ENCODE measurements at places on chromosomes 1 and 21.

GRCh38 chr1:173302890-173303829 lies 96.0 kb upstream of the TNFSF4 start:
- no peaks in the 10 kb centered on the region for H3K36me3 ChIP-seq
- no peak overlapping the region for H3K27ac ChIP-seq

- H3K36me3 ChIP-seq, result no peaks in the 10 kb centered on the region
- no peaks in the 10 kb centered on the region for H3K4me1 ChIP-seq
- DNase-seq, result no peak
- H3K4me3 ChIP-seq, result no peak within 1 kb of the TSS
- no peak within 1 kb of the TSS for H3K27ac ChIP-seq
Measured at GRCh38 chr1:206921772-206922265, at the start of gene FCMR. FCMR (minus strand) TSS chr1:206921941; CDS start chr1:206921854, 87 bp downstream.

GRCh38 chr1:25657121-25657882 lies 40.7 kb downstream of the MAN1C1 start:
- H3K36me3 ChIP-seq, result no peaks in the 10 kb centered on the region
- H3K4me1 ChIP-seq, result no peaks in the 10 kb centered on the region
- DNase-seq, result no peak
- H3K27me3 ChIP-seq, result peaks cover 20% of the 10 kb centered on the region

- no peaks in the 10 kb centered on the region for H3K27me3 ChIP-seq
- H3K36me3 ChIP-seq, result no peaks in the 10 kb centered on the region
- H3K4me3 ChIP-seq, result peak overlapping the region; percentile 11
- peak overlapping the region; percentile 11 for H3K27ac ChIP-seq
Measured at GRCh38 chr1:240538776-240539430, 73.1 kb downstream of the GREM2 start.

- H3K4me1 ChIP-seq, result peaks cover 28% of the 10 kb centered on the region
- peak overlapping the region; percentile 54 for H3K27ac ChIP-seq
- peaks cover 6% of the 10 kb centered on the region for H3K36me3 ChIP-seq
Measured at GRCh38 chr1:39213511-39214002, 9.1 kb downstream of the MACF1 start.

DNA sequence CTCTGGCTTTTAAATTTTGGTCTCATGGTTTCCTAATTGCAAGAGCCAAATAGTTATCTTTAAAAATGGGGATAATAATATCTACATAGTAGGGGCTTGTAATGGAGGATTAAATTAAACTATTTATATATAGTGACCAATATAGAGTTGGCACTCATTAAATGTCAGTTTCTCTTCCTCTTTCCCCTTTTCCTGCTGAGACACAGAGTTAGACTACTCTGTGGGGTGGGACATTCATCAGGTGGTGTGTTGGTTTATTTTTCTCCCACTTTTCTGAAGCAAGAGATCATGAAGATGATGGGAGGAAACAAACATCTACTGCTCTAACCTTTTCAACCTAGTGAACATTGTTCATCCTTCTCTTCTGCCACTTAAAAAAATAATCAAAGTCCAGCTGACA lies 17.3 kb upstream of the RAP1A start:
- DNase-seq, result peak; percentile 63
- H3K4me1 ChIP-seq, result peaks cover 24% of the 10 kb centered on the region
- no peak overlapping the region for H3K4me3 ChIP-seq
- H3K27ac ChIP-seq, result no peak overlapping the region

GRCh38 chr1:115440733-115441132 lies 102.7 kb upstream of the NGF start:
- H3K36me3 ChIP-seq, result no peaks in the 10 kb centered on the region
- H3K27ac ChIP-seq, result no peak overlapping the region
- H3K4me1 ChIP-seq, result peaks cover 3% of the 10 kb centered on the region
- H3K4me3 ChIP-seq, result no peak overlapping the region
- no peak for DNase-seq

GRCh38 chr21:37257511-37257966 lies 9.6 kb downstream of the VPS26C start:
- peaks cover 10% of the 10 kb centered on the region for H3K4me1 ChIP-seq
- H3K27ac ChIP-seq, result peak overlapping the region; percentile 74
- H3K4me3 ChIP-seq, result peak overlapping the region; percentile 76
- no peak for DNase-seq
- H3K27me3 ChIP-seq, result no peaks in the 10 kb centered on the region

- no peak overlapping the region for H3K4me3 ChIP-seq
- peaks cover under 1% of the 10 kb centered on the region for H3K4me1 ChIP-seq
- no peaks in the 10 kb centered on the region for H3K27me3 ChIP-seq
- no peak overlapping the region for H3K27ac ChIP-seq
- H3K36me3 ChIP-seq, result no peaks in the 10 kb centered on the region
- no peak for DNase-seq
Measured at GRCh38 chr1:113027007-113027406, 46.0 kb upstream of the LRIG2 start.

GRCh38 chr1:155272466-155273342 lies 600 bp downstream of the CLK2 start:
- peaks cover 35% of the 10 kb centered on the region for H3K36me3 ChIP-seq
- H3K27me3 ChIP-seq, result no peaks in the 10 kb centered on the region
- peak overlapping the region; percentile 42 for H3K27ac ChIP-seq
- H3K4me1 ChIP-seq, result peaks cover 17% of the 10 kb centered on the region
- H3K4me3 ChIP-seq, result peak overlapping the region; percentile 82

- no peaks in the 10 kb centered on the region for H3K4me1 ChIP-seq
- H3K27me3 ChIP-seq, result no peaks in the 10 kb centered on the region
- H3K27ac ChIP-seq, result no peak overlapping the region
- no peaks in the 10 kb centered on the region for H3K36me3 ChIP-seq
- H3K4me3 ChIP-seq, result no peak overlapping the region
- no peak for DNase-seq
Measured at GRCh38 chr1:198967566-198967965, 328.7 kb downstream of the PTPRC start.

DNA sequence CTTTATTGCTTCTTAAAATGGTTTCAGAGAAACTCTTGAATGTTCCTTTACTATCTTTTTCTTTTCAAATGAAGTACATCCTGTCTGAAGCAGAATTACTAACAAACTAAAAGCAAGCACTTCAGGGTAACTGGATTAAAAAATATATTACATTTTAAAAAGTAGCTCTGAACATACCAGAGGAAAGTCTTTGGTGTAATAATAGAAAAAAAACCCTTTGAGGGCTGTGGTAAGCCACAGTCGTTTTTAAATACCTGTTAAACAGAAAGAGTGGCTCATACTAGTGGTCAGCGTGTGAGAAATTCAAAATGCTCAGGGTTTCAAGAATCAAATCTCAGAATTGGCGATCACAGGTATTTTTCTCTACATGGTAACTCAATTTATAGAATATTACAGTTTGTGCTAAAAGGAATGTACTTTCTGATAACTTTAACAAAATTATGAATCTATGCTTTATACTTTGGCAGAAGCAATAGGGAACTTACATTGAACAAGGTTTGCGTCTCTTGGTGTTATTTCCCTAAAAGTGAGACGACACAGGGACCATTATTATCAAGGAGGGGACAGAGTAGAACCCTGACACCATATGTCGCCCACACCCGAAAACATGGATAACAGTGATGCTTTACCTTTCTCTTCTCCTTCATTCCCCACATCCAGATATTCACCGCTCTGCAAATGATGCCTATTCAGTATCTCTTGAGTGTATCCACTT lies 97.0 kb upstream of the DPH5 start:
- no peak for DNase-seq
- no peaks in the 10 kb centered on the region for H3K36me3 ChIP-seq
- no peak overlapping the region for H3K27ac ChIP-seq
- no peak overlapping the region for H3K4me3 ChIP-seq

GRCh38 chr1:60031146-60031545 lies 42.4 kb downstream of the C1orf87 start:
- H3K27me3 ChIP-seq, result no peaks in the 10 kb centered on the region
- no peaks in the 10 kb centered on the region for H3K4me1 ChIP-seq
- no peaks in the 10 kb centered on the region for H3K36me3 ChIP-seq
- no peak overlapping the region for H3K4me3 ChIP-seq

DNA sequence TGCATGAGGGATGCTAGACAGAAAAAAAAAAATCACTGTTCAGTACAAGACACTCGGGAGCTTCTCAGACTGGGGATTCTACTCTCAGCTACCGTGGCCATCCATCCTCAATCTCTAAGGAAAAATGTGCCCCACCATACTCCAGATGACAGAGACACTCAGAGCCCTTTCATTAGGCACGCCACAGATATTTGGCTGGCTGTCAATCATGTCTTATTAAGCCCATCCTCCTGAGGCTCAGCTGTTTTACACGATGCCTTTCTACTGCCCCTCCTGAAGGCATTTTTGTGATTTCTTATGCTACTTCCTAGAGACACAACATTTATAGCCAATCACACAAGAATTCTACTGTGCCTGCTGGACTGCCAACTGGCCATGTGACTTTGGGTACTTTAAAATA lies 92.9 kb downstream of the KIF14 start:
- no peak overlapping the region for H3K27ac ChIP-seq
- DNase-seq, result no peak
- H3K4me3 ChIP-seq, result no peak overlapping the region
- peaks cover 5% of the 10 kb centered on the region for H3K27me3 ChIP-seq

GRCh38 chr1:206713070-206713469 lies 28.4 kb downstream of the MAPKAPK2 start:
- no peaks in the 10 kb centered on the region for H3K36me3 ChIP-seq
- H3K4me3 ChIP-seq, result no peak overlapping the region
- DNase-seq, result no peak
- H3K27me3 ChIP-seq, result no peaks in the 10 kb centered on the region
- H3K4me1 ChIP-seq, result peaks cover 51% of the 10 kb centered on the region
- H3K27ac ChIP-seq, result peak overlapping the region; percentile 48

DNA sequence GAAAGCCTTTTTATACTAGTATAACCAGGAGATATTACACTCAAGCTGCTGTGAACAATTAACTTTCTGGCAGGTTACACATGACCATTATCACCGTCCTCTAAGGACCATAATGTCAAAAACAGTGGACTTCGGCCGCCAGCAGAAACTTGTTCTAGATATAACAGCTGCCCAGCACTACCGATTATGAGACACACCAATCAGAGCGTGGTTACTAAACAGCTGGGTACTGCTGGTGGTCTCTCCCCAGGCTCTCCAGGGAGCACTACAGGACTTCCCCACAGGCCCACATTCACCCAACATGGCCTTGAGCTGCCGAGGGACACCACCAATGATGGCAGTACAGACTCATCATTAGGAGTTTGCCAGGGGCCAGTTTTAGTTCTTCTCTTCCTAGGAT lies 57.9 kb upstream of the CTBS start:
- DNase-seq, result no peak
- H3K4me3 ChIP-seq, result no peak overlapping the region
- no peak overlapping the region for H3K27ac ChIP-seq
- H3K36me3 ChIP-seq, result no peaks in the 10 kb centered on the region

DNA sequence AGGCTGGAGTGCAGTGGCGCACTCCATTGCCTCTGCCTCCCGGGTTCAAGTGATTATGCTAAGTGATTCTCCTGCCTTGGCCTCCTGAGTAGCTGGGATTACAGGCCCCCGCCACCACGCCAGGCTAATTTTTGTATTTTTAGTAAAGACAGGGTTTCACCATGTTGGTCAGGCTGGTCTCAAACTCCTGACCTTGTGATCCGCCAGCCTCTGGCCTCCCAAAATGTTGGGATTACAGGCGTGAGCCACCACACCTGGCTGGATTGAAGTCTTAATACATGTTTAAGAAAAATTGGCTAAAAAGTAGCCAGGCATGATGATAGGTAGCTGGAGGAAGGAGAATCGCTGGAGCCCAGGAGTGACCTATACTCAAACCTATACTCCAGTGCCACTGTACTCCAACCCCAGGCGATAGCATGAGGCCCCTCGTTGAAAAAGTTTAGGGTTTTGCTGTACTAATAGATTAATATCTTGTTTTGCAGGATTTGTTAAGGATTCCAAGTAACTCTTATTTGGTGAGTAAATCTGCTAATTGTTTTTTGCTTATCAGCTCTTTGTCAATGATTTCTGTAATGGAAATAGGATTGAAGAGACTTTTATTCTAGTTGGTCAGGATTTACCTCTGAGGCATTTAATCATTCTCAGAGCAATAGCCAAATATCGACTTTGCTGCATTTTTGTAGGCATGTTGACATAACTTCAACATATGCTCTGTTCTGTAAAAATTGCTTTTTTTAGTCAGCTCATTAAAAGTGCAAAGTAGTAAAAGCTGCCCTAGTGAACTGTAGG lies 2.0 kb downstream of the RCC1 start:
- peaks cover 31% of the 10 kb centered on the region for H3K4me1 ChIP-seq
- H3K27me3 ChIP-seq, result no peaks in the 10 kb centered on the region
- peaks cover 59% of the 10 kb centered on the region for H3K36me3 ChIP-seq
- peak overlapping the region; percentile 90 for H3K27ac ChIP-seq
- peak overlapping the region; percentile 78 for H3K4me3 ChIP-seq

- no peaks in the 10 kb centered on the region for H3K27me3 ChIP-seq
- DNase-seq, result no peak
- no peaks in the 10 kb centered on the region for H3K36me3 ChIP-seq
- no peak within 1 kb of the TSS for H3K4me3 ChIP-seq
Measured at GRCh38 chr1:40247655-40248054, at the start of gene TMCO2. TMCO2 (plus strand) TSS chr1:40247937; CDS start chr1:40247994, 57 bp downstream.

GRCh38 chr1:9406111-9406510 lies 113.4 kb downstream of the SPSB1 start:
- no peak overlapping the region for H3K4me3 ChIP-seq
- no peak overlapping the region for H3K27ac ChIP-seq
- H3K36me3 ChIP-seq, result no peaks in the 10 kb centered on the region
- H3K4me1 ChIP-seq, result peaks cover 14% of the 10 kb centered on the region
- DNase-seq, result peak; percentile 25
- H3K27me3 ChIP-seq, result no peaks in the 10 kb centered on the region

- no peaks in the 10 kb centered on the region for H3K36me3 ChIP-seq
- no peak for DNase-seq
- H3K27ac ChIP-seq, result no peak overlapping the region
- peaks cover 32% of the 10 kb centered on the region for H3K4me1 ChIP-seq
- H3K4me3 ChIP-seq, result no peak overlapping the region
- H3K27me3 ChIP-seq, result no peaks in the 10 kb centered on the region
Measured at GRCh38 chr1:218587900-218588299, 242.8 kb downstream of the TGFB2 start.

DNA sequence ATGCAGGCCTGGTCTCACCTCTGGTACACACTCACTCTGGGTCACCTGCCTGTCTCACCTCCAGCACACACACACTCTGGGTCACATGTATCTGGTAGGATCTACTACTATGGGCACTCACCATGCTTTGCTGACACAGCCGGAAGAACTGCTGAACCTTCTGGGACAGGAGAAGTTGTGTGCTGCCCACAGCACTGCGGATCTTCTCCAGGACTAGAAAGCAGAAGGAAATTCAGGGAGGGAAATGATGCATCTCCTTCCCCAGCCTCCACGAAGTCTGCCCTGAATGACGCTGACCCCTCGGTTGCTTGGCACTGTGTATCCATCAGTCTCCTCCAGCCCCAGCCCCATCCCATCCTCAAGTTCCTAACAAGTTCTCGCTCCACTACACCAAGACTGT lies 7.9 kb upstream of the SMIM12 start:
- H3K27me3 ChIP-seq, result peaks cover 13% of the 10 kb centered on the region
- H3K36me3 ChIP-seq, result no peaks in the 10 kb centered on the region
- peaks cover 2% of the 10 kb centered on the region for H3K4me1 ChIP-seq
- no peak overlapping the region for H3K27ac ChIP-seq

- H3K27ac ChIP-seq, result no peak overlapping the region
- no peaks in the 10 kb centered on the region for H3K27me3 ChIP-seq
- H3K4me3 ChIP-seq, result no peak overlapping the region
- DNase-seq, result peak; percentile 58
- H3K4me1 ChIP-seq, result peaks cover 20% of the 10 kb centered on the region
- H3K36me3 ChIP-seq, result peaks cover 3% of the 10 kb centered on the region
Measured at GRCh38 chr1:26289158-26290059, 9.5 kb downstream of the SH3BGRL3 start.

Measured in osteoblast (primary cell).